ENCODE measurements at places on chromosomes 5 and 9.

DNA sequence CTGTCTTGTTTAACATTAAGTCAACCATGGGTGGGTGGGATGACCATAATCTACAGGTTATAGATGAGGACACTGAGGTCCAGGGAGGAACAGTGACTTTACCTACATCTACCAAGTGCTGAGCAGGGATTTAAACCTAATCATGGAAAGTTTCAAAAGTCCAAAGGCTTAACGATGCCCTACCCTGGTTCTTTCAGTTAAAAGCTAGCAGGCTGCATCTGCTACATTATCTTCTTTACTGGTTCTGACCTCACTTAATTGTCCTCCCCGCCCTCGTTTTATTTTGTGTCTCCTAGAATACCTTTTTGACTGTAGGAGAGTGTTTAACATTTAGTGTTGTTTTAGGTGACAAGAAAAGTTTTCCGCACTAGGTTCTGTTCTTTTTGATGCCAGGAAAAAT lies 735.2 kb downstream of the TLR4 start:
- no peak for DNase-seq

DNA sequence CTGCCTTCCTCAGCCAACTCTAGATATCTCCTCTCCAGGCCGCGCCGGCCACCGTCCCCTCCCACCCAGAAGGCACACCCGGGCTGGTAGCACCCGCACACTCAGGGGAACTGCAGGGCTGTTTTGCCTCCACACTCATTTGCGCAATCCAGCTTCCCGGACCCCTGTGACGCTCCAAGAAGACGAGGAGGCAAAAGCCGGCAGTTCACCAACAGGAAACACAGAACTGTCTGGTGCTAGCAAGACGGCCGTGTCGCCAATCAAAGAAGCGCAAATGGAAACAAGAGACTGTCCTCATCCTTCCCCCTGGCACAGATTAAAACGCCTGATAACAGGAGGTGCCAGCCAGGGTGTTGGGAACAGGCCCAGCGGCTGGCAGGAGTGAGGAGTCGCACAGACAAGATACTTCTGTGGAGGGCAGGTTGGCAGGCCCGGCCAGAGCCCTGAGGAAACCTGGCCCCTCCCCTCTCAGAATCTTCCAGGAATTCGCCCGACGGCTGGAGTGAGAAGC lies 7.8 kb downstream of the AGPAT2 start:
- DNase-seq, result no peak

- no peak for DNase-seq
These were observed 124.4 kb downstream of the RFX3 start for GRCh38 chr9:3401221-3401954.

DNA sequence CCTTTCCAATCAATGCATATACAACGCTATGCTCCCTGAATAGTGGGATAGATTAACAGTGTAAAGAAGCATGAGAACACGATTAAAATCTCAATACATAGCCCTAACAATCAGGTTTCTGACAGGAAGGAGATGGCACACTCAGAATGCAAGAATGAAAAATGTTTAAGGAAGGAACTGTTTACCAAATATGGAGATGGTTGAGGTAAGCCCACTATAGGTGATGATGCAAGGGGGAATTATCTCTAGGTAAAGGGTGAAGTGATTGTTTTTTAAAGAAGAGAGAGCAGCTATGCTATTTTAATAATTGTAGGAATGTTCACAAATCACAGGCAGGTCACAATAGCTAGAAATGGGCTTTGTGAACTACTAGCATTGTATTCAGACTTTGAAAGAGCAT lies 302.4 kb downstream of the CHSY3 start:
- DNase-seq, result no peak

DNA sequence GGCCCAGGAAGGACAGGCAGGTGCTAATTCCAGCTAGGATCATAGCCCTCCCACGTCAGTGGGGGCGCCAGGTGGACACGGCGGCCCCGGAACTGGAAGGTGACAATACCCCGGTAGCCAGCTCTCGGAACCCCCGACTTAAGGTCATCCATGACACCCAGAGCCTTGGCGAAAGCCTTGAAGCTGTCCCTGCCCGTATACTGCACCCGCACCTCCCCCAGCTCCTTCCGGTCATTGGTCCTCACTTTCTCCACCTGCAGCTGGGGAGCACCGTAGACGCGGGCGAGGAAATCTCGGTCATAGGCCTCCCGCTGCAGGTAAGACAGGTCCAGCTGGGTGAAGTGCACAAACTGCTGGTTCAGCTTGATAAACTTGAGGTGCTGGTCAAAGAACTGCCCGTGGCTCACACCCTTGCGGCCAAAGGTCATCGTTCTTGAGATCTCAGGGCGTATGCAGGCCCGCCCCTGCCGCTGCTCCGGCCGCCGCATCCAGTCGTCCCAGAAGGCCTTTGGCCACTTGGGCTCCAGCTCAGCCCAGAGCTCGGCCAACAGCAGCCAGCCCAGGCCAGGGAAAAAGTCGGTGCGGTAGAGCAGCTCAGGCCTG lies 10.9 kb downstream of the MGAT1 start:
- DNase-seq, result no peak

- DNase-seq, result no peak
These were observed 589.8 kb downstream of the PRELID2 start for GRCh38 chr5:145245354-145245753.

GRCh38 chr5:34648039-34648839 lies 7.9 kb upstream of the RAI14 start:
- DNase-seq, result no peak

- no peak for DNase-seq
These were observed 337.1 kb upstream of the MPDZ start for GRCh38 chr9:13616491-13617035.

DNA sequence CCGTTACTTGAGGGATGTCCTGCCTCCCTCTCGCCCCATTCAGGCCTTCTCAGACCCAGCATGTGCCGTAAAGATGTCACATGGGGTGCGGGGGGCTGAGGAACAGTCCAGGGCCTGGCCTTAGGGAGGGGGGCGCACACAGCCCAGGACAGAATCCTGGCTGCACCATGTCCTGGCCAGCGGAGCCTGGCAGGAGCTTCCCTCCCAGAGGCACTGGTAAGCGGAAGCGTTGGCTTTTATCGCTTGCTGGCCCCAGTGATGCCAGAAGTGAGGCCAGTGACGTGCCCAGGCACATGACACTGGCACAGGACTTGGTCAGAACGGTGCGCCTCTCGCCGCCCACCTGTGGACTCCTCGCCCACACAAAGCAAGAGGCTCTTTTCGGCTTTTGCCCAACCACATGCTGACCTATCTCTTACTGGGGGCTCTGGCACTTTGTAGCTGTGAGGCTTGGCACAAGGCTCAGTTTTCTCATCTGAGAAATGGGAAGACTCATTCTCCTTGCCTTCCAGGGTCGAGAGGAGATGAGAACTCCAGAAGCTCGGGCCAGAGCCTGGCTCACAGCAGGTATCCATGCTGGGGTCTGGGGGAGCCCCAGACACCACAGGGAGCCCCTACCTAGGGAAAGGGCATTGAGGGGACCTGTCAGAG lies 59.0 kb downstream of the LMX1B start:
- no peak for DNase-seq
